ENCODE measurements at places on chromosomes 4 and X. TPM values are rescaled to one million over a fixed set of nuclear protein-coding genes. Genes with fewer than 3 reads are reported as not detected.
A peak's percentile ranks its signal among the peaks of the same experiment; 100 is the strongest.

The GLRA3 gene
- total RNA-seq, result not detected

The F11 gene
- 178 TPM for total RNA-seq

The NAP1L3 gene
- total RNA-seq, result 0.11 TPM

The SPP1 gene
- total RNA-seq, result 23.6 TPM

DNA sequence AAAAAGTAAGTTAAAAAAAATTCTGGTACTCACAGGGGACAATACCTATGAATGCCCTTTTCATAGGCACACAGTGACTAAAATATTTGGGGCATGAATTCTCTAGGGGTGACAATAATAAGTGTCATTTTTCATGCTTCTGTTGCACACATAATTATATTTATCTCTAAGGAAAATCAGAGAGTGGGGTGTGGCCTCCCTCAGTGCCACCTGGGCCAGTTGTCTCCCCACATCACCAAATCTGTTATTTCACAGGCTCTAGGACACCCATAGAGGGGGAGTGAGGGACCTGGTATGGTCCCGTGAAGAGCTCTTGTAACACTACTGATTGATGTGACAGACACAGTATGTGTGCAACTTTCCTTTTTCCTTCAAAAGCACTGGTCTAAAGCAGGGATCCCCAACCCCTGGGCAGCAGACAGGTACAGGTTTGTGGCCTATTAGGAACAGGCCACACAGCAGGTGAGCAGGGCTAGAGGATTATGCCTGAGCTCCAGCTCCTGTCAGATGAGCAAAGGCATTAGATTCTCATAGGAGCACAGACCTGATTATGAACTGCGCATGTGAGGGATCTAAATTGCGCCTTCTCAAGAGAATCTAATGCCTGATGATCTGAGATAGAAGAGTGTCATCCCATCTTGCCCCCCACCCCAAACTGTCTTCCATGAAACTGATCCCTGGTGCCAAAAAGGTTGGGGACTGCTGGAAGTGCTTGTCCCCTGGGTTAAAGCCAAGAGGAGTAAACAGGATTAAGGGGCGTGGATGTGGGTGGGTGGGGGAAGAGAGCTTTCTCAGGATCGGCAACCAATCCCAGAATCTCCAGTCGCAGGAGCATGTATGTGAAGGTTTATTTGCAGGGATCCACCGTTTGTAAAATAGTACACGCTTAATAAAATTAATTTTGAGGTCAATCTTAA lies 856 bp downstream of the SLC9B1 start:
- H3K4me1 ChIP-seq, result peaks cover 6% of the 10 kb centered on the region
- no peaks in the 10 kb centered on the region for H3K27me3 ChIP-seq
- DNase-seq, result no peak
- peak overlapping the region; percentile 93 for H3K27ac ChIP-seq
- no peaks in the 10 kb centered on the region for H3K36me3 ChIP-seq

- no peak overlapping the region for H3K27ac ChIP-seq
- no peak overlapping the region for H3K4me3 ChIP-seq
- DNase-seq, result no peak
- no peaks in the 10 kb centered on the region for H3K4me1 ChIP-seq
- H3K27me3 ChIP-seq, result no peaks in the 10 kb centered on the region
- H3K36me3 ChIP-seq, result no peaks in the 10 kb centered on the region
Measured at GRCh38 chr4:55980725-55981124, 32.0 kb downstream of the CEP135 start.

The C4orf54 gene
- total RNA-seq, result 0.05 TPM

GRCh38 chr4:177596035-177596434 lies 153.8 kb upstream of the AGA start:
- no peak overlapping the region for H3K4me3 ChIP-seq
- no peaks in the 10 kb centered on the region for H3K27me3 ChIP-seq

DNA sequence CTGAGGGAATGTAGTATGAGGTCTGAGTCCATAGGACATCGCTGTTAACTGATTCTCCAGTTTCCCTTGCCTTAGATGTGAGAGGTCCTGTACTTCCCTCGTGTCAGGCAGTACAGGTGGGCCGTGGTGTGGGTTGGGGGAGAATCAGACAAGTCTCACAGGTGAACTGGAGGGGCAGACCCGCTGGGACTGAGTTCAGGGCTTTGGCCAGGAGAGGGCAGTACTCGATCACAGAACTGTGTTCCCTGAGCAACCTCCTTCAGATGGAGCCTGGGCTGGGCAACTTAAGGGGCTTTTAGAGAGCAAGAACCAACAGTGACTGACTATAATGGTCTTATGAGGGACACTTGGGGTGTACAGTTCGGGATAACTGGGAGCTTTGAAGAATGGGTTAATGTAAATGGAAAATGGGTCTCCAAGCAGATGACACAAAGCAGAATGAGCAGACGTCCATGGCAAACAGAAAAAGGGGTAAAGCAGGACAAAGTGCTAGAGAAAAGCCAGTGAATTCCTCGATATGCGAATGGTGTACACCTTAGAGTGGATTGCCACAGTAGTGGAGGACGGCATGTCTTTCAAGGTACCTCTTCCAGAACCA lies 83.6 kb downstream of the CCNG2 start:
- H3K27me3 ChIP-seq, result no peaks in the 10 kb centered on the region
- no peak overlapping the region for H3K27ac ChIP-seq
- no peaks in the 10 kb centered on the region for H3K36me3 ChIP-seq

GRCh38 chrX:70336767-70337166 lies 46.9 kb downstream of the KIF4A start:
- H3K27ac ChIP-seq, result no peak overlapping the region
- no peak overlapping the region for H3K4me3 ChIP-seq
- DNase-seq, result no peak
- H3K4me1 ChIP-seq, result no peaks in the 10 kb centered on the region

All from right lobe of liver (tissue), 6 donors.